ENCODE measurements at places on chromosomes 5 and 9.

DNA sequence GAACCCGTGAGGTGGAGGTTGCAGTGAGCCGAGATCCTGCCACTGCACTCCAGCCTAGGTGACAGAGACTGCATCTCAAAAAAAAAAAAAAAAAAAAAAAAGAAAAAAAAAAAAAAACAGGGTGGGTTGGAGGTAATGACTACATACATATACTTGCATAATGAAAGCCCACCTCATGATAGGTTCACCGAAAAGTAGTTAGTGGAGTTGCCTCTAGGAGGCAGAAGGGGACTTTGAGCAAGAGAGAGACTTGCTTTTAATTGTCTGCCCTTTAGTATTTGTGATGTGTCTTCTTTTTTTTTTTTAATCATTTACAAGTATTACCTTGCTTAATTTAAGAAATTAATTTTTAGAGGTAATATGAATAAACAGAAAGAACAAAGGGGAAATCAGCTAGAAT is 99.8 kb downstream of the PPARGC1B start:
- DNase-seq, result no peak

DNA sequence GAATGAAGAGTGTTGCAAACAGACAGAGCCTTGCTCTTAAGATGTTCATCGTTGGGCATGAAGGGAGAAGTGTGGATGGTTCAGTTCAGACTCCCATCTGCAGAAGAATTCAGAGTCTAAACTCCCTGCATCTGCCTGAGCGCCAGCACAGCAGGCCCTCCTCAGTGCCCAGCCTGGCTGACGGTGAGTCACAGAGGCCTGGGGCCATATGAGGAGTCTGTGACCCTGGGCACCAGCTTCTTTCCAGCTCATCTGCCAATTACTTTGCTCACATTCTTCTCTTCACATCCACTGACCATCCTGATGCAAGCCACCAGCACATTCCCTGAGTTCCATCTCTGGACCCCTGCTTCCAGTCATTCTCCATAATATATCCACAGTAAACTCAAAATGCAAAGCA is 401.1 kb upstream of the TRPC7 start:
- no peak for DNase-seq

DNA sequence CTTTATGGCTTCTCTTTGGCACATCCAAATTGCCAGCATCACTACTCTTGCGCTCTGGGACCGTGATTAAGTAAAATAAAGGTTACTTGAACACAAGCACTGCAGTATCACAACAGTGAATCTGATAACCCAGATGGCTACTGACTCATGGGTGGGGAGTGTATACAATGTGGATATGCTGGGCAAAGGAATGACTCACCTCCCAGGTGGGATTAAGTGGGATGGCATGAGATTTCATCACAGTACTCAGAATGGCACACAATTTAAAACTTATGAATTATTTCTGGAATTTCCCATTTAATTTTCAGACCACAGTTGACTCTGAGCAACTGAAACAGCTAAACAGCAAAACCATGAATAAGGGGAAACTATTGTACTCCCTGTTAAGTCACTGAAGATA is 4.3 kb downstream of the GFM2 start:
- no peak for DNase-seq

DNA sequence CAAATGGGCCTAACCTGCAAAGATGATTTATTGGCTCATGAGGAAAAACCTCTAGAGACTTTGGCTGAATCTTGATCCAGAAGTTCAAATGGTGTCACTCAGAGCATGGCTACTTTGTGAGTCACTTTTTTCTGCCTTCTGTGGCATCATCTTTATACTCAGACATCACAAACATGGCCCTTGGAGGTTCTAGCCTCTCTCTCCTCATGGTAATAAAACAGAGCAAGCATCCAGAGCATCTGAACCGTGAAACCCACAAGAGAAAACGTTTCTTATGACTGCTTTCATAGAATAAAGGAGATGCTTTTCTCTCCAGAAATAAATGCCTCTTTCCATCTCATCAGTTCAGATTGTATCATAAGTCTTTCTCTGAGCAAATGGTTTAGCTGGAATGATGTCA is 780.3 kb downstream of the KCTD16 start:
- no peak for DNase-seq

DNA sequence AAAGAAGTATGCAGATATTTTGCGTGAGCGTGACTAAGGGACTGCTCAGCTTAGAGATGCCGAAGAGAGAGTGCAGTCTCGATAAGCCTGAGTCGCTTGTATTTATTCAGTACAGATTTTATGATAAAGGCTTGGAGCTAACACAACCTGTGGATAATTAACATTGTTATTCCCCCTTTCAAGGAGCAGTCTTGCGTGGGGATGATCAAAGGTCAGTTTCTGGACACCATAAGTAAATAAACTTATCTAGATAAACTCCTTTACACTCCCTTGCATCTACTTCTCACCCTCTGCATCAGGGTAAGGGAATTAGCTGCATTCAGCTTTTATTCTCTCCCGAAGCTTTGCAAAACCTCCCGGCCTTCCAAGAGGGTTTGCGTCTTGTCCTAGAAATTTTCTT is 357.8 kb upstream of the ST8SIA4 start:
- DNase-seq, result no peak

DNA sequence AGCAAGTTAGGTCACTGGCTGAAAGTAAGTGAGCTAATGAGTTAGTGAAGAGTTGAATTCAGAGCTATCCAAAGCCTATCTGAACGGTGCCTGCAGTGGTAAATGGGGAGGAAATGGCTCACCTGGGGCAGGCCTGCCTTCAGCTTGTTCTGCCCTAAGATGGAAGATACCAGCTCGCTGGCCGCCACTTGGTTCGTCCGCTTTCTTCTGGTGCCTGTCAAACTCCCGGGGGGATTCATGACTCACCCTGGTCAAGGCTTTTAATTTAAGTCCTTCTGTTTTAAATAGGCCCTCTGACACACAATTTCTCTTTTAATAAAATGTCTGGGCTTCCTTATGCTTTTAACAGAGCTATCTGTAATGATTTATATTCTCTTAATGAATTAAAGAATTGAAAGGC is 78.8 kb downstream of the CFAP90 start:
- DNase-seq, result no peak

- DNase-seq, result no peak
These were observed 44.3 kb downstream of the TMEM252 start for GRCh38 chr9:68496356-68496755.

All from activated CD8-positive, alpha-beta T cell treated with anti-CD3 and anti-CD28 coated beads, Interleukin-2, amount 10 ng/mL, durations not matched to agents 7 days and 5 days (primary cell).